Thoracic aorta endothelial cell (primary cell): ENCODE measurements at places on chromosomes 6 and 20. TPM values are rescaled to one million over a fixed set of nuclear protein-coding genes. Genes with fewer than 3 reads are reported as not detected.

The CGA gene
- total RNA-seq = not detected in 2 replicates

The PLA2G7 gene
- total RNA-seq = 0.50 TPM in 1 of 2 replicates, not detected in the other

The UBE2C gene
- 34.0 and 61.5 TPM in 2 replicates for total RNA-seq

The BMP5 gene
- total RNA-seq = 1.7 TPM in 1 of 2 replicates, not detected in the other

The TPBG gene
- total RNA-seq = 15.4 and 21.2 TPM in 2 replicates

The RPP40 gene
- total RNA-seq = 19.1 and 25.6 TPM in 2 replicates

The RBPJL gene
- not detected in 2 replicates for total RNA-seq

The AVP gene
- not detected in 2 replicates for total RNA-seq

The HSPA1L gene
- total RNA-seq = 0.40 and 0.57 TPM in 2 replicates

The LY6G6D gene
- not detected in 2 replicates for total RNA-seq

The PTK6 gene
- total RNA-seq = not detected in 2 replicates

The MLN gene
- total RNA-seq = not detected in 2 replicates

The CFAP61 gene
- not detected in 2 replicates for total RNA-seq

The FOXA2 gene
- total RNA-seq = not detected in 2 replicates

The OPN5 gene
- total RNA-seq = not detected in 2 replicates

The NKAPL gene
- total RNA-seq = 0.43 and 0.80 TPM in 2 replicates

The BPIFB4 gene
- not detected in 2 replicates for total RNA-seq

The ESF1 gene
- total RNA-seq = 19.7 and 22.7 TPM in 2 replicates

The HTR1B gene
- 65.6 and 78.2 TPM in 2 replicates for total RNA-seq

The HLA-DMB gene
- total RNA-seq = 0.27 and 0.50 TPM in 2 replicates

The HLA-DMA gene
- total RNA-seq = 0.57 and 0.93 TPM in 2 replicates

The SPTLC3 gene
- total RNA-seq = 0.40 and 1.1 TPM in 2 replicates

The XKR7 gene
- not detected in 2 replicates for total RNA-seq

The TRIM40 gene
- not detected in 2 replicates for total RNA-seq

The PTCRA gene
- total RNA-seq = not detected in 2 replicates

The CLDN20 gene
- not detected in 2 replicates for total RNA-seq

The TTBK1 gene
- under 0.01 and 0.14 TPM in 2 replicates for total RNA-seq

The TNFAIP3 gene
- 3.9 and 4.5 TPM in 2 replicates for total RNA-seq

The NUS1 gene
- 43.9 and 47.5 TPM in 2 replicates for total RNA-seq

The CRYBG1 gene
- 16.4 and 55.7 TPM in 2 replicates for total RNA-seq

The WASF1 gene
- 17.4 and 21.9 TPM in 2 replicates for total RNA-seq

The LY86 gene
- total RNA-seq = not detected in 2 replicates

The EDN1 gene
- total RNA-seq = 244 and 403 TPM in 2 replicates

The DDX43 gene
- 0.66 and 0.72 TPM in 2 replicates for total RNA-seq

The MUC21 gene
- total RNA-seq = not detected in 2 replicates

The ZNF311 gene
- 0.50 and 0.66 TPM in 2 replicates for total RNA-seq

The IL17A gene
- not detected in 2 replicates for total RNA-seq

The THBS2 gene
- 0.14 and 0.80 TPM in 2 replicates for total RNA-seq

The CTAGE9 gene
- not detected in 2 replicates for total RNA-seq

The PIGT gene
- total RNA-seq = 39.2 and 41.9 TPM in 2 replicates

The CPXM1 gene
- total RNA-seq = 0.13 and 0.14 TPM in 2 replicates

The DLL1 gene
- total RNA-seq = 1.2 TPM in 2 replicates

The ELOVL5 gene
- 125 and 153 TPM in 2 replicates for total RNA-seq

The COL10A1 gene
- total RNA-seq = not detected in 2 replicates

The CSNK2B gene
- 178 and 196 TPM in 2 replicates for total RNA-seq

The ABHD16B gene
- total RNA-seq = not detected in 2 replicates

The SPATA25 gene
- 0.79 and 1.2 TPM in 2 replicates for total RNA-seq

The LHFPL5 gene
- not detected in 2 replicates for total RNA-seq

The GGTLC1 gene
- total RNA-seq = not detected in 2 replicates

The NRN1 gene
- 8.6 and 65.9 TPM in 2 replicates for total RNA-seq

The PPP1R3G gene
- 0.36 and 0.40 TPM in 2 replicates for total RNA-seq

The CD109 gene
- 30.5 and 44.1 TPM in 2 replicates for total RNA-seq

The COL11A2 gene
- total RNA-seq = 0.13 and 0.29 TPM in 2 replicates

The TGM2 gene
- total RNA-seq = 440 and 783 TPM in 2 replicates

The SCUBE3 gene
- 0.40 and 0.72 TPM in 2 replicates for total RNA-seq

The BPIFA1 gene
- not detected in 2 replicates for total RNA-seq
